Esophagus mucosa (tissue), 1 donor: ENCODE measurements at places on chromosomes 7 and 10.

DNA sequence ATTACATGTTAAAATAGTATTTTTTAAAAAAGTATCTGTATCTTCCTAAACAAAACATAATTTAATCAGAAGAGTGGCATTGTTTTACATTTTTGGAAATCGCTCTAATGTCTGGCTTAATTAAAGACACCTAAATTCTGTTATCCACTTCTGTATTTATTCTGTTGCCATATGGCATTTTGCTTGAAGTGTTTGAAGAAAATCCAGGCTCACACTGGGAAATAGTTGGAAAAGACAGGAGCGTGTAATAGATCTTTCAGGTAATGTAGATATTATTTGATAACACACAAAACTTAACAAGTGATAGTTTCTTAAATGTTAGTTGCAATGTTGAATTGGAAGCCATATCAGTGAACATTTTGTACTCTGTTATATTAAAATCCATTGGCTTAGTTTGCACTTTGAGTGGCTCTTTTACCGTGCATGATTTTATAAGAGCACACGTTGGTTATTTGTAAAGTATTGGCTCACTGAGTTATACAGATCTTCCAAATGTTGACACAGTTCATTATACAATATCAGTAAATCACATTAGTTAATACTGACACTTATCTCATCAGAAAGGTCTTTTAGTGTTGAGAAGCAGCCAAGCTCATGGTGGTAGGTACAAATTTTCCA is 128.4 kb upstream of the NPVF start:
- ATAC-seq: no peak

DNA sequence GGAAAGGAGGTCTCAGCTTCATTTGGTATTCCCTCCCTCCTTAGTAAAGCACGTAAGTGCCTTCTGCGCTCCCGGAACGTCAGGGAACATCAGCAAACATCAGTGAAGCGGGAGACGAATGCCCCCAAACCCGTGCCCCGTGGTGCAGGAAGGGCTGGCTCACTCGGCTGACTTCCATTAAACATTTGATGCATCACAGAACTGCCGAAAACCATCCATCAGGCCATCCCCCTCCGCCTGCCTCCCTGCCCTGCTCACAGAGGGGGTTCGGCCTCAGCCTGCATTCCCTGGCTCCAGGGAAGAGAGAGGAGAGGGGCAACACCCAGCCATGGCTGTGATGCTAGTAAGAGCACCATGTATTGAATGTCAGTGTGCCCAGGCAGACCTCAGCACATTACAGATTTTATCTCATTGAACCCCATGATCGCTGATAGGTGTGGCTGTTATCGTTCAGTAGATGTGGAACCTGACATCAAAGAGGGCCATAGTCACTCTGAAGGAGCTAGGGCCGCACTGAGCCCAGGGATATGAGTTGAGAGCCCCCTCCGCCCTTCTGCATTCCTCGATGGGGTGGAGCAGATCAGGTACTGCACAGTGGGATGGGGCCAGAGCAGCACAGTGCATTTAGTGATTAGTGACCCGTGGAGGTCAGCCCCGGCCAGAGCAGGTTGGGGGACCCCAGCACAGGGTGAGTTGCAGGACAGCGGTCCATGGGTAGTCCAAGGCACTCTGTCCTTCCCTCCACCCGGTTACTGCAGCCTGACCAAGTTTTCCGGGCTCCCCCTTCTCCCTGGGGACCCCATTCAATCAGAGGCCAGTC is 146.4 kb downstream of the RPS24 start:
- ATAC-seq: no peak

- ATAC-seq: no peak
These were observed 14.1 kb downstream of the EPHB6 start for GRCh38 chr7:142868986-142869415.

GRCh38 chr7:17029150-17029549 is 147.4 kb upstream of the AGR3 start:
- no peak for ATAC-seq

DNA sequence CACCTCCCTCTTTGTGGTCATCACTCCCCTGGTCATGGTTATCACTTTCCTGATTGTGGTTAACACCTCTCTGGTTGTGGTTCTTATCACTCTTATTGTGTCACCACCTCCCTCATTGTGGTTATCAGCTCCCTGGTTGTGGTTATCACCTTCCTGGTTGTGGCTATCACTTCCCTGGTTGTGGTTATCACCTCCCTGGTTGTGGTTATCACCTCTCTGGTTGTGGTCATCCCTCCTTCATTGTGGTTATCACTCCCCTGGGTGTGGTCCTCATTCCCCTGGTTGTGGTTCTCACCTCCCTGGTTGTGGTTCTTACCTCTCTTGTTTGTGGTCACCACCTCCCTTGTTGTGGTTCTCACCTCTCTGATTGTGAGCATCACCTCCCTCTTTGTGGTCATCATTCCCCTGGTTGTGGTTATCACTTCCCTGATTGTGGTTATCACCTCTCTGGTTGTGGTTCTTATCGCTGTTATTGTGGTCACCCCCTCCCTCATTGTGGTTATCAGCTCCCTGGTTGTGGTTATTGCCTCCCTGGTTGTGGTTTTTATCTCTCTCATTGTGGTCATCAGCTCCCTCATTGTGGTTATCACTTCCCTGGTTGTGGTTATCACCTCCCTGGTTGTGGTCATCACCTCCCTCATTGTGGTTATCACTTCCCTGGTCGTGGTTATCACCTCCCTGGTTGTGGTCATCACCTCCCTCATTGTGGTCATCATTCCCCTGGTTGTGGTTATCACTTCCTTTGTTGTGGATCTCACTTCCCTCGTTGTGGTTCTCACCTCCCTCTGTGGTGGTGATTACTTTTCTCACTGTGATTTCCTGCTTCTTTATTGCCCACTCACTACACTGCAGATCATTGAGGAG is 106.7 kb downstream of the GPR26 start:
- no peak for ATAC-seq

GRCh38 chr7:106076537-106076936 is 35.6 kb downstream of the SYPL1 start:
- ATAC-seq: no peak

DNA sequence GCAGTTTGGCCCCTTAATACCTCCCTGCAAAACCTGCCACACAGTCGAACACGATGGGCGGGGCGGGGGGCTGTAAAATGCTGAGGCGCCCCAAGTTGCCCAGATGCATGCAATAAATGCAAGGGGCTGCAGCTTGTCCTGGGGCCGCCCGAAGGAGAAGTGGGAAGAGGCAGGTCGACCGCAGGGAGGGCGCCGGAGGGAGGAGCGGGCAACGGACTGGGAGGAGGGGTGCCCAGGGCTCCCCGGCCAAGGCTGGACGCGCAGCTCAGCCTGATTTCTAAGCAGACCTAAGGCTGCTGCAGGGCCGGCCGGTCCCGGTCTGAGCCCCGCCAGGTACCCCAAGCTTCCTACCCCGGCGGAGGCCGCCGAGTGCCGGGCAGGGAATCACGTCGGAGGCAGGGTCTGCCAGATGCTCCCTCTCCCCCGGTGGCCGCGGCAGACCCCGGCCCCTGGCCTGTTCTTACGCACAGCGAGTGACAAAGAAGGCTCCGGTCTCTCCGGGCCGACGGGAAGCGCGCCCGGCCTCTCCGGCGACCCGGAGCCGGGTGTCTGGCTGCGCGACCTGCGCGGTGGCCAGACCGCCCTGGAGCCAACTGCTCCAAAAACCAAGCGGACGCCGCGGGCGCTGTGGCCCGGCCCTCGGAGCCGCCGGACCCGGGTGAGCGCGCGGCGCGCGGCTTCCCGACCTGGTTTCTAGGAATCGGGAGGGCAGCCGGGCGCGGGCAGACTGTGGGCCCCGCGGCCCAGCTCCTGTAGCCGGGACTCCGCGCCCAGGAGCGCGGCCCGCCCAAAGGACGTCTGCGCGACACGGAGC is 744 bp upstream of the EBF3 start:
- ATAC-seq: no peak

- no peak for ATAC-seq
These were observed 65.7 kb upstream of the FZD8 start for GRCh38 chr10:35707642-35708425.

DNA sequence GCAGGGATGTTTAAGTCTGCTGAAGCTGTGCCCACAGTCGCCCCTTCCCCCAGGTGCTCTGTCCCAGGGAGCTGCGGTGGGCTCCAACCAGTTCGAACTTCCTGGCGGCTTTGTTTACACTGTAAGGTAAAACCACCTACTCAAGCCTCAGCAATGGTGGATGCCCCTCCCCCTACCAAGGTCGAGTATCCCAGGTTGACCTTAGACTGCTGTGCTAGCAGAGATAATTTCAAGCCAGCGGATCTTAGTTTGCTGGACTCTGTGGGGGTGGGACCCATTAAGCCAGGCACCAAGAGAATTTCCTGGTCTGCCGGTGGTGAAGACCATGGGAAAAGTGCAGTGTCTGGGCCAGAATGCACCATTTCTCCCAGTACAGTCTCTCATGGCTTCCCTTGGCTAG is 56.0 kb downstream of the CCDC7 start:
- no peak for ATAC-seq

DNA sequence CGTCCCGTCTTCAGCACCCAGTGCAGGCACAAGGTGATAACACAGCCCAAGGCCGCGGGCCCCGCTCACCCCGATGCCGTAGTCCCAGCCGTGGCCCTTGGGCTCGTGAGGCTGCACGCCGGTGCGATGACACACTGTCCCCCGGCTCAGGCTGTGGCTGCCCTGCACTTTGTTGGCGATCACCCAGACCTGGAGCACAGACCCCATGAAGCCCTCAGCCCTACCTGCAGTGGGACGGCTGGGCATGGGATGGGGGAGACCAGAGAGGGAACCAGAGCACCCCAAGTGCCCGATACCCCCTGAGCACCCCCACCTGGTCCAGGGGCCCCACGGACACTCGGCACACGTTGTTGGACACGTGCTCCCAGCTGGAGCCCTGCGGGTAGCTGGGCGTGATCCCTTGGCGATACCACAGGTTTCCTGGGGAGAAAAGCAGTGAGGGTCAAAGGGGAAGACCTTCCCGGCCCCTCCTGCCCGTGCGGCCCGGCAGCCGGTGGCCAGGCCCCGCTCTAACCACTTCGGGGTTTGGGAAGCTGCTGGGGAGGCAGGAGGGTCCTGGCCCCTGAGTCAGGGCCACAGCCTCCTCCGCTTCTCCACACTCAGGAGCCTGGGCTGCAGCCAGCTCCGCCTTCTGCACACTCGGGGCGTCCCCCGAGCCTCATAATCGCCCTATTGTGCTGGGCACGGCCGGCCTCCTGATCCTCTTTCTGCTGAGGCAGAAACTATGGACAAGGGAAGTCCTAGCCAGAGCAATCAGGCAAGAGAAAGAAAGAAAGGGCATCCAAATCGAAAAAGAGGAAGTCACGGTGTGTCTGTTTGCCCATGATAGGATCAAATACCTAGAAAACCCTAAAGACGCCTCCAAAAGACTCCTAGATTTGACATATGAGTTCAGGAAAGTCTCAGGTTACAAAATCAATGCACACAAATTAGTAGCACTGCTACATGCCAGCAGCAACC is 6.7 kb downstream of the BHLHA15 start:
- ATAC-seq: no peak

- ATAC-seq: no peak
These were observed 29.6 kb upstream of the ANK3 start for GRCh38 chr10:60419249-60419648.

DNA sequence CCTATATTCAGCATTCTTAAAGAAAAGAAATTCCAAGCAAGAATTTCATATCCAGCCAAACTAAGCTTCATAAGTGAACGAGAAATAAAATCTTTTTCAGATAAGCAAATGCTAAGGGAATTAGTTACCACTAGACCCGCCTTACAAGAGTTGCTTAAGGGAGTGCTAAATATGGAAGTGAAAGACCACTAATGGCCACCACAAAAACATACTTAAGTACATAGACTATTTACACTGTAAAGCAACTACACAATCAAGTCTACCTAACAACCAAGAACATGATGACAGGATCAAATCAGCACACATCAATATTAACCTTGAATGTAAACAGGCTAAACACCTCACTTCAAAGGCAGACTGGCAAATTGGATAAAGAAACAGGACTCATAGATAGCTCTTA is 42.2 kb upstream of the NME8 start:
- no peak for ATAC-seq

DNA sequence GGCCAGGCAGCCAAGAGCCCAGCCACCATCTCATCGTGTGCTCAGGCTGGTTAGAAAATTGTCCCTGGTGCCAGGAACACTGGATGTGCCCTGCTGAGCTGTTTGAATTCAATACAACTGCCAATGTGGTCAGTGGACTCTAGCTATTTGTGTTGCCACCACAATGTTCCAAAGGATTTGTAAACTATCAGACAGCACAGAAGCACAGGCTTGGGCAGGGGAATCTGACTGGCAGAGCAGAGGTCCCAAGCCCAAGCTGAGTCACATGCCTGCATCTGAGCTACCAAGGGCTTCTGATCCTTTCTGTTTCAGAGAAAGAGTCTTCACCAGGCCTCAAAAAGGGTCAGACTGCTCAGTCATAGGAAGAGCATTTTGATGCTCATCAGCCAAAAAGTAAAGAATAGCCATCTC is 232.1 kb upstream of the SEMA3C start:
- no peak for ATAC-seq

- no peak for ATAC-seq
These were observed 77.6 kb downstream of the COBL start for GRCh38 chr7:51238981-51239495.

- ATAC-seq: no peak
These were observed 105.5 kb upstream of the TBX20 start for GRCh38 chr7:35359423-35359822.
